Fibroblast of skin of right biceps (primary cell): ENCODE measurements at places on chromosomes 12 and 14.
A peak's percentile ranks its signal among the peaks of the same experiment; 100 is the strongest.

- DNase-seq: peak; percentile 50
Measured at GRCh38 chr14:74491956-74492775, 939 bp downstream of the NPC2 start.

GRCh38 chr12:49358483-49359141, 8.7 kb upstream of the SPATS2 start:
- peak; percentile 62 for DNase-seq

DNA sequence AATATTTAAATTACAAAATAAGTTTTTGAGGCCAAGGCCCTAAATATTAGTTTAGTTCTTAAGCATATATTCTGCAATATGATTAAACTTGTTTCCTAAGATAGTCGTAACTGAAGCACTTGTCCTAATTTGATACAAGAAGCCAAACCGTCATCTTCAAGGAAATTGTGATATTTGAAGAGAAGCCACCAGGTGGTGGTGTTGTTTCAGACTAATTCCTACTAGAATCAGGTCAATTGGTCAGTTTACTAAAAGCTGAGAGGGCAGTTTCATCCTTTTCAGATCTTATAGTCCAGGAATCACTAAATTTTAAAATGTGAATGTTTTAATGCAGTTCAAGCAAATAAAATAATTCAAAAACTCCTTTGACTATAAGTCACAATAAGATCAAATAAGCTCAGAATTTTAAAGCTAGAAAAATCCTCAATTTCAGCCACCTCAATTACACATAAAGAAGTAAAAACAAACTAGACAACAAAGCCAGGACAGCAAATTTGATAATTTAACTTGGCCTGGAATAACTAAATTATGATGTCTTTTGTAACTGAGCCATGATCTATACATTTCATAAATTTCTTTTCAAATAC, 7.1 kb upstream of the ARL1 start:
- DNase-seq: peak; percentile 35

GRCh38 chr14:55201219-55202101, 10.1 kb upstream of the DLGAP5 start:
- DNase-seq: no peak

DNA sequence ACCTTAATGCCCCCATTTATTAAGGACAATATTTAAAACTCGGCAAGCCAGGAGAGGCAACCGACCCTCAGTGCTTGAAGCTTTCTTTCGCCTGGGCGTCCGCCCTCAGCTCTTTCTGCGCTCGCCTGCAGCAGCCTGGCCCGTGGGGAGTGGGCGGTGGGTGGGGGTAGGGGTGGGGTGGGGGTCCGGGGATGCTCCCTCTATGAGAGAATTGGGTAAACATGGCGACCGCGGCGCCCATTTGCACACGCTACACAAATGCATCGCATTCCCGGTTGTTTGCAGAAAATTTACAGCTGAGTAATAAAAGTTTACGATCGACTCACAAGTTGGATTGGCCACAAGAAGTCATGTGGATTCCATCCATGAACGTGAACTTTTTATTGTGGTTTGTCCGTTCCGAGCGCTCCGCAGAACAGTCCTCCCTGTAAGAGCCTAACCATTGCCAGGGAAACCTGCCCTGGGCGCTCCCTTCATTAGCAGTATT, 7.7 kb downstream of the HOXC8 start:
- peak; percentile 96 for DNase-seq

DNA sequence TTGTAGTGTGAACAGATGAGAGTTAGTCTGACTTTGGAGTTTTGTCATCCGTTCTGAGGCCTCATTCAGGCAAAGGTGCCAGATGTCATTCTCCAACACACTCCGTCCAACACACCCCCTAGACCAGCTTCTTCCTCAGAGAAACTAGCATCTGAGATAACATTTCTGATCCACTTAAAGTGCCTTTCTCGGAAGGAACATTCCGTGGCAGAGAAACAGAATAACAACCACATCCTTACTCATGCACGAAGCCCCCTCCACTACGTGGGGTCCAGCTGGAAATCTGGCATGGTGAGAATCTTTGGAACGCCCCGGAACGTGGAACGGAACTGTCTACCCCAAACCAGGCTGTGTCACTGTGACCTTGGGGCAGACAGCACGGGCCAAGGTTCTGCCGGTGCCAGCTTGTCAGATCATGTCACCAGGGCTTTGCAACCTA, 17.0 kb upstream of the BCL7A start:
- DNase-seq: peak; percentile 54
